ENCODE measurements at places on chromosomes 3 and 15. TPM values are rescaled to one million over a fixed set of nuclear protein-coding genes. Genes with fewer than 3 reads are reported as not detected.

Gene PCOLCE2
- 25.4 TPM for total RNA-seq

Gene ARHGAP11A
- 50.8 TPM for total RNA-seq

Gene GP5
- under 0.01 TPM for total RNA-seq

Gene PLA2G4E
- not detected for total RNA-seq

Gene CCDC13
- 0.33 TPM for total RNA-seq

Gene EPM2AIP1
- total RNA-seq = 21.7 TPM

Gene ARGFX
- total RNA-seq = not detected

Gene LRTM1
- total RNA-seq = not detected

Measured in uterine smooth muscle cell (primary cell).